Jurkat, Clone E6-1 (cell line): ENCODE measurements at places on chromosomes 4 and X.

DNA sequence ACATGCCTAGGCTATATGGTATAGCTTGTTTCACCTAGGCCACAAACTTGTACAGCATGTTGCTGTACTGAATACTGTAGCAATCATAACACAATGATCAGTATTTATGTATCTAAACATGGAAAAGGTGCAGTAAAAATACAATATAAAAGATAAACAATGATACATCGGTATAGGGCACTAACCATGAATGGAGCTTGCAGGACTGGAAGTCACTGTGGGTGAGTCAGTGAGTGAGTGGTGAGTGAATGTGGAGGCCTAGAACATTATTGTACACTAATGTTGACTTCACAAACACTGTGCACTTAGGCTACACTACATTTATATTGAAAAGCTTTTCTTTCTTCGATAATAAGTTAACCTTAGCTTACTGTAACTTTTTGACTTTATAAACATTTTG lies 45.6 kb upstream of the ANK2 start:
- DNase-seq: no peak

- DNase-seq: no peak
These were observed 460.8 kb downstream of the TMA16 start for GRCh38 chr4:163955288-163955687.

DNA sequence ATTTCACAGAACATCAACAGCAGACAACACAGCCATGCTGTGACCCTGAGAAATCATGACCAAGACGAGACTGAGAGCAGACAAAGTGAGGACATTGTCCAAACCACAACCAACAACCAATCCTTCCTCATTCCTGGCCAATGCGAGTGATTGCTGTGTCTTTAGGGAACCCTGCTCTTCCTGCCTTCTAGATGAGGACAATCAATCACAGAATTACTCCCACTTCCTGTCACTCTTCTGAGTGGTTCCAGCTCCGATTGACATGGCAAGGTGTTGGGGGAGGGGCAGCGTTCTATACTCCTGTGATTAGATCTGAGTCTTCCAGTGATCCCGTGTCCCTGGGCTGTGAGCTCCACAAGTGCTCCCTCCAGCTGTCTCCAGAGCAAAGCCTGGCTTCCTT lies 227.8 kb downstream of the STIM2 start:
- no peak for DNase-seq

DNA sequence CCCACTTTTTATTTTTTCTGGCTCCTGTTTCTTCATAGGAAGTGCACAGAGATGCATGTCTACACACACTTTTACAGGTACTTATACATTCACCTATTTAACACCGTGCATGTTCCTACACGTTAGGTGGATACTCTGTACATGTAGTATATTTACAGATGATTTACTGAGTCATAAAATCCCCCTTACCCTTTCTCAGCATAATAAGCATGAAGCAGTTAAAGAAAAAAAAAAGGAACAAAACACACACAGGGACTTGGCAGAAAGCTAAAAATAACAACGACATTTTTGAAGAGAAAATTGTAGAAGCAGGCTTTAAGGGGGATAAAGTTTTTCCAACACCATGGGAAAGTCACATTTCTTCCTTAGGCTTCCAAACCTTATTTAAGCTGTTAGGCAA lies 96.4 kb upstream of the IQCM start:
- DNase-seq: no peak

- DNase-seq: no peak
These were observed 18.2 kb downstream of the PTTG2 start for GRCh38 chr4:37978248-37978924.

DNA sequence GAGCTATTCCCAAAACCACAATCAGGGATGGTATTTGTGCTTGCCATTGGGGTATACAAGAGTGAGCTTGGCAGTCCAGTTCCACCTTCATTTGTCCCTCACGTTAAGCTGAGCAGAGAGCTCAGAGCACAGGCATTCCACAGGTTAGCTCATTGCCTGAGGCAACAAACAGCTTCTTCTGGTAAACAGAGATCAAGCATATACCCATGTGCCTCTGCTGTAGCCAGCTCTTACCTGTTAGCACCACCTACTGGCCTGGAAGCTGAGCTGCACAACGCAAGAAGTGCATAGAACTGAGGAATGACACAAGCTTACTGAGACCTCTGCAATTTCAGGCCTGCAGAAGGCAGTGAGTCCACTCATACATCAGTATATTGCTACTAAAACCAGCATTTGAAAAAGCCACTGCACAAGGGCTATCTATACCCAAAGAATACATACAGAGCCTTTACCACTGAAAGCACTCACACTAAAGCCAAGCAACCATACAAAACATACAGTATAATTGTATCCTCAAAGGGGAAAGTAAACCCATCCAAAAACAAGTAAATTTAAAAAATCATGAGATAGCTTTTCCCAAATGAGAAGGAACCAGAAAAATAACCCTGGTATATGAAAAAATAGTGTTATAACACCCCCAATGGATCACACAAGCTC lies 258.3 kb upstream of the GABRA2 start:
- peak; percentile 47 for DNase-seq

DNA sequence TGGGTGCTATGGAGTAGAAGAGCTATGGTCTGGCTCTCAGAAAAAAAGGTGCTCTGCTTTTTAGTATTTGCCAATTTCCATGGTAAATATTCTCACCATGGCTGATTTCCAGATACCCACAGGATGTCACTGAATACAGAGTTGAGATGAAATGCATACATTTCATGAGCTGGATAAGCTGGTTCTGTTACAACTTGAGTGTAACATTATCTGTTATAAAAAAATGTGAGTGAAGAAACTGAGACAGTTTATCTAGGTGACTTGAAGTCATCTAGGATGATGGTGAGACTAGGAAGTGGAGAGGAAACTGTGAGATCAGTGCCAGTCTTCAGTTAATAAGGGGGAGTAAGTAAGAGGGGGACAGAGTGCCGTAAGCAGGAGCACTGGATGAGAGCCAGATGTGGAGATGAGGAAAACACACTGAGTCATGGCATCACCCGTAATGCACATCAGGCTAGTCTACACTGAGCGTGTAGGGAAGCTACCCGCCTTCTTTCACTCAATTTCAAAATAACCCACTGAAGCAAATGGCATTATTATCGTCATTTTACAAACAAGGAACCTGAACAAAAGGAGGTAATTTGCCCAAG lies 5.0 kb downstream of the HPSE start:
- no peak for DNase-seq

DNA sequence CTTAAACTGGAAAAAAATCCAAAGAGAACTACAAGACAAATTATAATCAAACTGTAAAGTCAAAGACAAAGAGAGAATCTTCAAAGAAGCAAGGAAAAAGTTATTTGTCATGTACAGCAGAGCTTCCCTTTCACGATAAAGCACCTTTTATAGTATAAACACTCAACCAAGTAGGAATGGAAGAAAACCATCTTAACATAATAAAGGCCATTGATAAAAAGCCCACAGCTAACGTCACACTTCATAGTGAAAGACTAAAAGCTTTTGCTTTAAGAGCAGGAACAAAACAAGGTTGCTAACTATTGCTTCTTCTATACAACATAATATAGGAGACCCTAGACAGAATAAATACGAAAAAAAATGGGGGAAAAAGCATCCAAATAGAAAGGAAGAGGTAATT lies 595.7 kb upstream of the POU3F4 start:
- DNase-seq: no peak

DNA sequence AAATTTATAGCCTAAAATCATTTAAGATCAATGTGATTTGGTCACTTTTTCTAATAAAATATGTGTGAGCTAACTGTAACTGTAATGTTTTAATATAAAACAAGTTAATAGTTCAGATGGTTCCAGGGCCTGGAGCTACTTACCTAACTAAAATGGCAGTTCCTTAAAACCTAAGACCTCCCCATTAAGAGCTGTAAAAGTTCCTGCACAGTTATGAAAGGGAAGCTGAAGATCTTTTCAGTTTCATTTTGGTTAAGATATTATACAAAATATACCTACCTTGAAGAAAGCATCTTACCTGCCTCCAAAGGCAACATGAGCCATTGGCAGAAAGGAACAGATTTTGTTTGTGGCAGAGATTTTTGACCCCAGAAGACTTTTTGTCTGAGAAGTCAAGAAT lies 30.1 kb downstream of the HPF1 start:
- no peak for DNase-seq

DNA sequence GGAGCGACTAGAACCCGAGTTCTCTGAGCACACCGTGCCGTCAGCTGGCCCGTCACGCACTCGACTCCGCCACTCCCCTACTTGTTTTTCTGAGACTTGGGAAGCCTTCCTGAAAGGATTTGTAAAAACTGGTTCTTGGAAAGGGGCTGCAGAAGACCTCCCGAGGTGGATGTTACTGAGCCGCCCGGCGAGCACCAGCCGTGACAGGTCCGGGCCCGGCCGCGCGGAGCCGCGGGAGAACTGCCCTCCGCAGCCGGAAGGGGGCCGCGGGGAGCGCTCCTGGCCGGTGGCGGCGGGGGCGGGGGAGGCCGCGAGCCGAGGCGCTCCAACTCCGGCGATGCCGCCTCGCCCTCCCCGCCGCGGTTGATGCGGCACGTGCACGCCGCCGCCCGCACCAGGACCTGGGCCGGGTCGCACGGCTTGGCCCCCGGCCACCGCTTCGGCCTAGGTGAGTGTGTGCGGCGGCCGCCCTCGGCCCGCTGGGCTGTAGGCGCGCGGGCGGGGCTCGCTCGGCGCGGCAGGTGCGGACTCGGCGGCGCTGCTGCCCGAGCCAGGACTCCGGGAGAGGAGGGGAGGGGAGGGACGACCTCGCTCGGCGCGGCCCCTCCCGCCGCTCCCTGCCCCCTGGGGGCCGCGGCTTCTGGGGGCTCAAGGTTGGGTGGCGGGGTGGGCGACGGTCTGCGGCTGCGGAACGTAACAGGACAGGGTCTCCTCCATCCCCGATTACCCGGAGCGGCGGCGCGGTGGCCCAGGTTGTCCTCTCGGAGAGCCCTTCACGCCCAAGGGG lies 1.7 kb downstream of the SPRY1 start:
- DNase-seq: no peak

DNA sequence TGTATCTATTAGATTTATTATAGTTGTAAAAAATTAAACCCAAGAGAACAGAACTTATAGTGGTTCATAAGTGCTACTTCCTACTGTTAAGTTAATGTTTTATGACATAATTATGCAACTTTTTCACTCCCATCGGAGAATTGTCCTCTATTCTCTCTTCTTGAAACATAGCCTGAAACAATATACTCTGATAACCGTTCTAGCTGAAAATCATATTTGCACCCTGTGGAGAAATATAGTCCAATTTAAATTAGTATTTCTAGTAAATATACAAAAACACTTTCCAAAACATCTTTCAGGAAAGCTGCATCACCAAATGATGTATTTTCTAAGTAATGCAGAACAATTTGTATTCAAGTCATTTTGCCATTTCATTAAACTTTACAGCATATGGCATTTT lies 586.4 kb downstream of the PRR32 start:
- no peak for DNase-seq

- no peak for DNase-seq
These were observed 401.9 kb upstream of the FSTL5 start for GRCh38 chr4:162565730-162566129.

GRCh38 chr4:185911556-185912064 lies 99.6 kb upstream of the SORBS2 start:
- DNase-seq: no peak

GRCh38 chr4:87122252-87122651 lies 98.2 kb downstream of the KLHL8 start:
- no peak for DNase-seq

- no peak for DNase-seq
These were observed 71.9 kb downstream of the WDFY3 start for GRCh38 chr4:84894621-84895020.

GRCh38 chrX:9429767-9430166 lies 35.1 kb upstream of the TBL1X start:
- DNase-seq: no peak

GRCh38 chr4:89582756-89583505 lies 254.0 kb downstream of the SNCA start:
- DNase-seq: no peak

DNA sequence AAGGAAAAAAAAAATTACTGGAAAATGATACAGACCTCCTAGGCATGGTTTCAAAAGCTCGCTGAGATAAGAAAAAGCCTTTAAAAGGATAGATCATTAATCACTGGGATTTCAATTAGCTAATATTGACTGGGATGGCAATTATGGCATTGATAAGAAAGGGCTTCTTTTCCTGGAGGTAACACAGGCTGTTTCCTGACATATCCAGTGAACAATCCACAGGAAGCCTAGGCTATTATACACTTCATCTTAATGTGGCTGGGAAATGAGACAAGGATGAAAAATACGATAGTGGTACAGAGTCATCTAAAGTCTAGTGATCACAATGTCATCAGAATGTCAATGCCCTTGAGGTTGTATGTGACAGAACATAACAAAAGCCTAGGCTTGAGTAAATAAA lies 1579.3 kb downstream of the C4orf33 start:
- DNase-seq: no peak
